Activated CD8-positive, alpha-beta T cell treated with anti-CD3 and anti-CD28 coated beads, Interleukin-2, amount 10 ng/mL, durations not matched to agents 7 days and 5 days (primary cell): ENCODE measurements at places on chromosomes 6 and 20. TPM values are rescaled to one million over a fixed set of nuclear protein-coding genes. Genes with fewer than 3 reads are reported as not detected.

GRCh38 chr6:134846865-134847264, 103.0 kb downstream of the ALDH8A1 start:
- no peak overlapping the region for H3K27ac ChIP-seq
- no peak for DNase-seq
- peaks cover 2% of the 10 kb centered on the region for H3K27me3 ChIP-seq
- no peaks in the 10 kb centered on the region for H3K36me3 ChIP-seq

Gene SYTL3
- 48.3 TPM for total RNA-seq

Gene TRIM40
- not detected for total RNA-seq

Gene KCNS1
- total RNA-seq = 0.11 TPM

Gene ACTL10
- total RNA-seq = 2.9 TPM

DNA sequence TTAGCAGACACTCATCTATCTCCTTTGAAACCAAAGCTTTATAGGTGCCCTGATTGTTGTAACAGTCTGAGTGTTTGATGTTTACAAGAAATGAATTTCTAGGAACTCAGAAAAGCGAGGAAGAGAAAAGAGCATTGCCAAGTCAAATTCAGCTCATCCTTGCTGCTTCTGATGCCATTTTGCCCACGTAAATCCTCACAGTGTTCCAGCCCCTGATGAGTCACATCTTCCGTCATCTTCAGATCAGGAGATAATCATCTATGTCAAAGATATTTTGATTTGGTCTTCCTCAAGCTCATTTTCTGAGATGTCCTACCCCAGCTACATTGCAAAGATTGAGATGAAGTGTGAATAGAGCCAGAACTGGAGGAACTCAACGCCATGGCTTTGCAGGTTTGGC, 426.2 kb downstream of the BMP2 start:
- no peak overlapping the region for H3K4me3 ChIP-seq
- H3K27ac ChIP-seq = no peak overlapping the region
- H3K27me3 ChIP-seq = no peaks in the 10 kb centered on the region

DNA sequence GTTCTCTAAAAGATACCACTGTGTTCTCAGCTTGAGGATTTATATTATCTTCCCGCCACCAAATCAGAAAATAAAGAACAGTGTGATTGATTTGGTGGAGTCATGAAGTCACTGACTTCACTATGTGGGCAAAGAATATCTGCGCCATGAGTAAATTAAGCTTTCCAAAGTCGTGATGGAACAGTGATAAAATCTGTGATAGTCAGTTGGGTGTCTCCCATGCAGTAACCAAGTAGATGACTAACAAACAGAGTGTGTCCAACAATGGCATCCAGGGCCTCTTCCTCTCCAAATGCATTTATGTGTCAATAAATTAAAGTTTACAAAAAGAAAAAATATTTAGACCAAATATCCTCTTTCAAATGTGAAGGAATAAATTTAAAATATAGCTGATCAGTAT, 87.0 kb upstream of the DST start:
- H3K4me1 ChIP-seq = no peaks in the 10 kb centered on the region
- no peak for DNase-seq
- H3K27ac ChIP-seq = no peak overlapping the region

GRCh38 chr20:51064137-51064536, 41.2 kb upstream of the KCNG1 start:
- H3K4me3 ChIP-seq = no peak overlapping the region
- DNase-seq = no peak
- peaks cover 10% of the 10 kb centered on the region for H3K27me3 ChIP-seq
- no peak overlapping the region for H3K27ac ChIP-seq

- no peaks in the 10 kb centered on the region for H3K4me1 ChIP-seq
- DNase-seq = no peak
- no peaks in the 10 kb centered on the region for H3K36me3 ChIP-seq
- no peak overlapping the region for H3K4me3 ChIP-seq
- H3K27ac ChIP-seq = no peak overlapping the region
- no peaks in the 10 kb centered on the region for H3K27me3 ChIP-seq
These were observed 150.7 kb downstream of the RIMS1 start for GRCh38 chr6:72037006-72037405.

- peaks cover 25% of the 10 kb centered on the region for H3K27me3 ChIP-seq
These were observed 593 bp upstream of the COL9A3 start for GRCh38 chr20:62816031-62816883.

DNA sequence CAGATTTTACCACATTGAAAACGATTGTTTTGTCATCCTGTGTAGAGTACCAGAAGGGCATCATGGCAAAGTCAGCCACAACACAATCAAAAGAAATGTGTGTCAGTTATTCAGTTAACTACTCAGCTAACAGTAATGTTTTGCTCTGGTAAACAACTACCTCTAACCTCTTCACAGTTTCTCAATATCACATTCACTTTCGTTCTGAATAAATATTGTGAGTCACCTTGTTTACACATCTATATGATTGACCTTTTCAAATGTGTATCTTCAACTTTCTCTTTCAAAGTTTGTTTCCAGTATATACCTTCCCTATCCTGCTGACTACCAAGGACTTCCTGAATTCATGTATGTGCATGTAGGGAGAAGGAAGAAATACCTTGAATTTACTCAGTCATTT, 216.6 kb upstream of the UFL1 start:
- DNase-seq = no peak
- H3K27me3 ChIP-seq = no peaks in the 10 kb centered on the region
- H3K4me3 ChIP-seq = no peak overlapping the region
- no peaks in the 10 kb centered on the region for H3K36me3 ChIP-seq
- H3K27ac ChIP-seq = no peak overlapping the region

GRCh38 chr6:385614-386013, 5.9 kb upstream of the IRF4 start:
- H3K4me1 ChIP-seq = peaks cover 30% of the 10 kb centered on the region
- H3K36me3 ChIP-seq = no peaks in the 10 kb centered on the region
- DNase-seq = no peak
- H3K27me3 ChIP-seq = peaks cover 2% of the 10 kb centered on the region
- H3K4me3 ChIP-seq = no peak overlapping the region

Gene SIRPG
- total RNA-seq = 123 TPM

- no peaks in the 10 kb centered on the region for H3K27me3 ChIP-seq
- no peak overlapping the region for H3K27ac ChIP-seq
- H3K36me3 ChIP-seq = peaks cover 6% of the 10 kb centered on the region
- no peak for DNase-seq
- peaks cover 31% of the 10 kb centered on the region for H3K4me1 ChIP-seq
These were observed 100.4 kb downstream of the JAG1 start for GRCh38 chr20:10573273-10573950.

Gene BCAS1
- total RNA-seq = not detected

- H3K27me3 ChIP-seq = no peaks in the 10 kb centered on the region
- H3K36me3 ChIP-seq = peaks cover 3% of the 10 kb centered on the region
- H3K4me1 ChIP-seq = peaks cover 3% of the 10 kb centered on the region
- no peak overlapping the region for H3K27ac ChIP-seq
- no peak for DNase-seq
These were observed 2.0 kb downstream of the BPIFB2 start for GRCh38 chr20:33009214-33010132.

- no peak for DNase-seq
- peaks cover 3% of the 10 kb centered on the region for H3K27me3 ChIP-seq
- no peaks in the 10 kb centered on the region for H3K36me3 ChIP-seq
- H3K27ac ChIP-seq = no peak overlapping the region
These were observed 9.4 kb downstream of the PACSIN1 start for GRCh38 chr6:34475238-34475682.

DNA sequence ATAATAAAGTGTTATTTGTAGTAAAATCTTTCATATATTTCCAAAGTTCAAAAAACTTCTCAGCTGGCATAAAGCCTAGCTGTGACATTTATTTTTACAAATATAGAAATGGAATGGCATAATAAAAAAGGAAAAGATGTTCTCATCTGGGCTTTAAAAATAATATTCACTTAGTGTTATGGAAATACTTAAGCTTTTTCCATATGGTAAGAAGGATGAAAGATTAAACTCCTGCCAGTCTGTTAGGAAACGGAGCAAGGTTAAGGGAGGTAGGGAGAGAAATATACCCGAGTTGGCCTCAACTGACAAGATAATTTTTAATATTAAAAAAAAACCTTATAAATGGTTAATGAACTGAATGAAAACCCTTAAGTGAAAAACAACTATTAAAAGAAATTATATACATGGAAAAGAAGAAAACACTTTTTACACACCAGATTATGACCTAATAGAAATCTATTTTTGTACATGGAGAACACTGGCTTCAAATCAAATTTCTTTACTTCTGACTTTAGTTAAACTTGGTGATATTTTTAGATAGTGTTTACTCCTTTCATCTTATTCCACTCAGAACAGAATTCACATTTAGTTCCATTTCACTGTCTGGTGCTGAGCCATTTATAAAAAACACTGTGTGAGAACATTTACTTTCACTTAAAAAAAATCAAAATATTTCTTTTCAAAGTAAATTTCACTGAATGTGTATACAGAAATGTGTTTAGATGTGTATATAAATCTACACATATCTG, 137.0 kb downstream of the DST start:
- no peak for DNase-seq
- H3K4me3 ChIP-seq = no peak overlapping the region
- H3K36me3 ChIP-seq = no peaks in the 10 kb centered on the region
- no peaks in the 10 kb centered on the region for H3K4me1 ChIP-seq

DNA sequence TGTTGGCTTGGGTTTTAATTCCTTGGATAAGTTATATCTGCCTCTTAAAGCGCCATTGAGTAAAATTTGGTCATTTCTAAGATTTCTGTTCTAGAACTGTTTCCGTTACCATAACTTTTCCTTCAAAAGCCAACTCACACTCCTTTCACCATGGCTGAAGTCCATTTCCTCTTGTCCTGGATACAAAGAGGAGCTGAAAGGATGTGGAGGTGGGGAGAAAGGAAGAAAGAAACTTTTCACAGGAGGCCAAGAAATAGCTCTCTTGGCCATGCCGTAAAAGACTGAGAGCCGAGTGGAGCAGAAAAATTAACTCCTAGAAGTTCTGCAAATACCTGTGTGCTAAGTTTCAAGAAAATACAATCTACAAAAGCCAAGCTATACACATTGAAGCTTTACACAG, 21.6 kb downstream of the GABBR1 start:
- no peak for DNase-seq
- no peaks in the 10 kb centered on the region for H3K4me1 ChIP-seq
- no peak overlapping the region for H3K27ac ChIP-seq
- H3K27me3 ChIP-seq = no peaks in the 10 kb centered on the region

Gene NFATC2
- total RNA-seq = 55.8 TPM

Gene BPIFB2
- not detected for total RNA-seq

Gene MARCKS
- total RNA-seq = 0.08 TPM
